GM13976 (cell line): ENCODE measurements at places on chromosomes 3 and 15.
A peak's percentile ranks its signal among the peaks of the same experiment; 100 is the strongest.

DNA sequence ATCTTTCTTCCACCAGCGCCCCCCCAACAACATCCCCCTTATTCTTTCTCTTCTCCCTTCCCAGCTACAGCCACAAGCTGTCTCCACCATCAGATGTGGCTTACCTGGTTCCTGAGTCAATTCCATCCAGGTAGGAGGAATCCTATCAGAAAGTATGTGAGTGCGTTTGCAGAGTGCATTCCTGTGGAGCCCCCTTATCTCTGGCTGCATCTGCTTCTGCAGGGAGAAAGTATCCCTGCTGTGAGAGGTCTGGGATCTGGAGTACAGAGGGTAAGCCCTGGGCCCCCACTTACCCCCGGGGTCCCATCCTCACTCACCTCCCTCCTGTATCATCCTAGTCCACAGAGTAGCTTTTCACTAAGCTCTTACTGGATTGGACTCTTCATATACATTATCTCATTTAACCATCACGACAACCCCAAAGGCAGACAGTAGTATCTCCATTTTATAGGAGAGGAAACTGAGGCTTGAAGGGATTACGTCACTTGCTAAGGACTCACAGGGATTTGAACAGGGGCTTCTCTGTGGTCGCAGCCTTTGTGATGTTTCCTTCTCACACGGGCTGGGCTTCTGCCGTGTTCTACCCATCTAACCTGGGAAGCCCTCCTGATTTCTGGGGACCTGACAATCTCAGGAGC, 22.2 kb upstream of the MAGEF1 start:
- DNase-seq = no peak

DNA sequence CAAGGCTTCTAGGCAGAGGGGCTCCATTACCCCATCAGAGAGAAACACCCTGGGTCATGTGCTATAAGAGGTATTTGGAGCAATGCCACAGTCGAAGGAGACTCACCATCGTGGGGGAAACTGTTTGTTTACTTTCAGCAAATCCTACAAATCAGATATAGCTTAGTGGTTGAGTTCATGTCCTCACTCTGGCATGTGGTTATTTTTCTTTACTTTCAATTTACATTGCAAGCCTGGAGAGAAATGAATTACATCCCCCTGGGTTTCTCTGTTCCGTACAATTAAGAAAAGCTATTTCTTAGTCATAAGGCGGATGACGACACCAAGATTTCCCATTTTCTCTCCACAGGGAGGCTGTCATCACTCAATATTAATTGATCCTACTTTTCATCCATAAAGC, 36.9 kb downstream of the RFTN1 start:
- no peak for DNase-seq

DNA sequence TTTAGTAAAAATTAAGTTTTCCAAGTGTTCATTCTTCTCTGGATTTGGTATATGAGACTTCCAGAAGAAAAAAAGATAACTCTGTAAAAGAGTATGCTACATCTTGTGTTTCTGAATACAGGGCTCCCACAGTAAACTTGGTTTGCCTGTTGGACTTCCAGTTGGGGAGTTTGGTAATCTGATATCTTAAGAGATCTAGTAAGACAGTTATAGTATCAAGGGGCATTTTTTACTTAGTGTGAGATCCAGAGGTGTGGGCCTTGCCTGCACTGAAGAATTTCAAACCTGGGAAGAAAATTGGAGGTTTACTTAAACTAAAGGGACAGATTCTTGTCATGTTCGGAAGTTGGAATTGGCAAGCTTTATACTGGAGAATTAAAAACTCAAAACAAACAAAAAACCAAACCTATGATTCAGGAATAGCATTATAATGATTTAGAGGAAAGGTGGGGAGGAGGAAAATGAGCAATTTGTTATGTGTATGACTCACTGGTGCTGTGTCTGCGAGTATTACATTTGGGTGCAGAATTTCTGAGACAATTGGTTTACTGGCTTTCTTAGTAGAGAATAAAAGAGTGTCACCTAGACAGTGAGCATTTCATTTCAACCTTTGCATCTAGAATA, 58.9 kb upstream of the ULK4 start:
- no peak for DNase-seq

GRCh38 chr3:56796202-56796601, 5.5 kb downstream of the ARHGEF3 start:
- no peak for DNase-seq

DNA sequence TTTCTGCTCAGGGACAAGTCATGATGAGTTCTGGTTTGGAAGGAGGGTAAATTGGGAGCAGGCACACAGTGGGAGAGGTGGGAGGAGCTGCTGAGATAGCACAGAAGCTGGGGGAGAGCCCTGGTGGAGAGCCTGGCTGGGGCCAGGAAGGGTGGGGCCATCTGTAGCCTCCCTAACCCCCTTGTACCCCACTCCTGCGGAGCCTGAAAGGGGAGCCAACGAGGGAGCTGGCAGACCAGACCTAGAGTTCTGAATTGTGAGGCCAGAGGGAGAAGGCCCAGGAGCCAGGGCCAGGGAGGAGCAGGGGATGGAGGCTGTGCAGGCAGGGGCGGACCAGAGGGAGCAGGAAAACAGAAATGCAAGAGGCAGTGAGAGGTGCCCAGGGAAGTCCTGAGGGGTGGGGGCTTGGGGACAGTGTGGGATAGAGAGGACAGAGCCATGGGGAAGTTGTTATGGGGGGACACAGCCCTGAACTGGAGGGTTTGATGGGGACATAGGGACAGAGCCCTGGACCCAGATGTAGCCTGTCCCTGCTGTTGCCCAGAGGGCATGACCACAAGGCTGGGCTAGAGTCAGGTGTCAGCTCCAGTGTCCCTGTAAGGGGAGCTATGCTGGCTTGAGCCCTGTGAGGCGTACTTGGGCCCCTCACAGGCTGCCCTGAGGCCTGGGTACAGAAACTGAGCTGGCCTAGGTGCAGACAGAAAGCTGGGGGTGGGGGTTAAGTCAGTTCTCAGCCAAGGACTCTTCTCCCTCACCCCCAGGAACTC, 1.2 kb downstream of the TMIE start:
- no peak for DNase-seq

GRCh38 chr15:25887870-25888269, 24.7 kb upstream of the ATP10A start:
- DNase-seq = no peak

GRCh38 chr3:111723293-111724215, 128.4 kb upstream of the ZBED2 start:
- no peak for DNase-seq

DNA sequence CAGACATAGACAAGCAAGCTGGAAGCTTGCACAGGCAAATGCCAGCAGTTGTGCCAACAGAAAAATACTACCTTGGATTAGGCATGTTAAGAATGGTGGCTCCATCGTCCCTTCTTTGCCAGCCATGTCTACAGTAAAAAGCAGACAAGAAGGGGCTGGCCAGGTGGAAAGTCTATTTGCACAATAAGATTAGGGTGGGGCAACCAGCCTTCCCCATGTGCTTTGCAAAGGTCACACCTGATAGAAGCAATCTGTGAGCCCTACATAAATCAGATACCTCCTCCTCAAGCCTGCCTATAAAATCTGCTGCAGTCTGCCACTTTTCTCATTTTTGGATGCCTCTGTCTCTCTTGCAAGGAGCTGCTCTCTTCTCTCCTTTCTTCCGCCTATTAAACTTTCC, 555.9 kb downstream of the RSL24D1 start:
- no peak for DNase-seq

GRCh38 chr3:172622916-172623700, 87.8 kb downstream of the NCEH1 start:
- DNase-seq = peak; percentile 50

DNA sequence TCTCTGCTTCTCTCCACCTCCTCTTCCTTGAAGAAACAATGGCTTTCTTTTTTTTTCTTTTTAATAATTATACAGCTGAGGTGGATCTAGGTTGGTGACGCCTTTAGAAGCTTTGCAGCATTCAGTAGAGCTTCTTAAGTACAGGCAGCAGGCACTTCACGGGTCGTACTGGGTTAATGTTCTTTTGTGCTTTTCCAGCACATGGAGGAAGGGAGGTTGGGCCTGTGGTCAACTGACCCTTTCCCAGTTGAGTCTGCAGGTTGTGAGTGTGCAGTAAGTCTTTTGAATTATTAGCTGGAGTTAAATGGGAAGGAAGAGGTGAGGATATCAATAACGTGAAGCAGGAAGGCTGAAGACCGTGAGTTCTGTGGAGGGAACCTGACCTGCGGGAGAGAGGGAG, 7.0 kb downstream of the TRAK1 start:
- DNase-seq = no peak

GRCh38 chr3:129985113-129985512, 10.6 kb downstream of the TRH start:
- DNase-seq = no peak

- DNase-seq = no peak
These were observed 117.2 kb downstream of the THRB start for GRCh38 chr3:24377218-24377993.

- DNase-seq = no peak
These were observed 26.2 kb upstream of the IL16 start for GRCh38 chr15:81170511-81170910.

- no peak for DNase-seq
These were observed 283.8 kb downstream of the BBX start for GRCh38 chr3:107806536-107806935.

GRCh38 chr15:66840615-66841390, 138.8 kb downstream of the SMAD6 start:
- DNase-seq = no peak

GRCh38 chr3:194208709-194209108, 72.8 kb downstream of the HES1 start:
- DNase-seq = no peak

- DNase-seq = no peak
These were observed 74.4 kb downstream of the KY start for GRCh38 chr3:134576426-134576825.

- no peak for DNase-seq
These were observed at the start of gene HESX1 for GRCh38 chr3:57199895-57200297. TSS of gene HESX1 (minus strand) at chr3:57199978. CDS start at chr3:57199918, 60 bp downstream.

DNA sequence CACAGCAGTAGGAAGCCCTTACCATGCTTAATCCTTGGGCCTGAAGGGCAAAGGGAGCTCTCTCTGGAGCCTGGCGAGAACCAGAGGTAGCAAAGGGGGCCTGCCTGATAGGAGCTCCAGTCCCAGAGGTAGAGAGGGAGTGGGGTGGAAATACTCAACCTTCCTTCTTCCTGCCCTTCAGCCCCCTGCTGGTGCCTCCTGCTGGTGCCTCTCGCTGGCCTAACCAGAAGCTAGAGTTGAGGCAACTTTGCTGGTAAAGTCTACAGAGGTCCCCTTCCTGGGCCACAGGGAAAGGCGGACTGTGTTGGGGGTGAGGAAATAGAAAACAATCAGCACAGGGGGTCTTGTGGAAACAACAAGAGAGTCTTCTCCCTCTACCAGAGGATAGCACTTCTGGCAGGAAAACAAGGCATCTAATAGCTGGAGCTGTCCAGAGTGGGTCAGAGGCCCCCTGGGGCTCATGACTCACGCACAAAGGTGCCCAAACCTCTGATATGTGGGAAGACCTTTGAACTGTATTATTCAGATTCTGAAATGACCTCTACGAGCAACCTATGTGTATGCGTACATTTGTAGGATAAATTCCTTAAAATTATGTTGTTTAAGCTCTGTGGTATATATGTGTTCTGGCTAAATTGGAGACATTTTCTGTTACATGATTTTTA, 133.9 kb downstream of the LRRC28 start:
- DNase-seq = no peak

- no peak for DNase-seq
These were observed 623.0 kb downstream of the NTRK3 start for GRCh38 chr15:87633525-87633924.

DNA sequence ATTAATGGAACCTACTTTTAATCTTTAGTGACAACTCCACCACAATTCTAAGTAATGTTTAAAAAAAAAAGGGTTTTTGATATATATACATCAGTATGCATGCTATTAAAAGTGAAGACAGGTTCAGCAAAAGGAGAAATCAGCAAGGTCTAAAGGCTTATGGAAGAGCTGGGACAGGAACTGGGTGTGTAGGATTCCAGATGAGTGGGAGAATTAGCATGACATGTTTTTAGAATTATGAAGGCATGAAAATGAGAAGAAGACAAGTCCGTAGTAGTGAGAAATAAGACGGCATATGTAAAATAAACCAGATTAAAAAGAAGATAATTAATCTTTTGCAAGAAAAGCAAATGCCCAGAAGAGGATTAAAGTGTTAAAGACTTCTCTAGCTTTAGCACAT, 52.0 kb downstream of the CBLB start:
- no peak for DNase-seq

GRCh38 chr3:140236836-140237501, 302.0 kb downstream of the CLSTN2 start:
- no peak for DNase-seq

- DNase-seq = peak; percentile 45
These were observed 47.4 kb upstream of the CRTC3 start for GRCh38 chr15:90482124-90483011.

- no peak for DNase-seq
These were observed 15.0 kb upstream of the GNAI2 start for GRCh38 chr3:50221051-50221410.

- no peak for DNase-seq
These were observed 5.4 kb upstream of the ABHD17C start for GRCh38 chr15:80689716-80690115.

GRCh38 chr3:45198264-45199260, 27.5 kb downstream of the TMEM158 start:
- DNase-seq = no peak

DNA sequence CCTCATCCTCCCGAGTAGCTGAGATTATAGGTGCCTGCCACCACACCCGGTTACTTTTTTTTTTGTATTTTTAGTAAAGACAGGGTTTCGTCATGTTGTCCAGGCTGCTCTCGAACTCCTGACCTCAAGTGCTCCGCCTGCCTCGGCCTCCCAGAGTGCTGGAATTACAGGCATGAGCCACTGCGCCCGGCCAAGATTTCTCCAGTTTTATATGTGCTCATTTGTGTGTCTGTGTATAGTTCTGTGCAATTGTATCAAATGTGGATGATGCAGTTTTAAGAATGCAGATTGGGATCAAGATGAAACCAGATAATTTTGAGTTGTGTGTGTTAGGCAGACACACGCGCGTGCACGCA, 68.3 kb downstream of the SLCO3A1 start:
- DNase-seq = no peak

DNA sequence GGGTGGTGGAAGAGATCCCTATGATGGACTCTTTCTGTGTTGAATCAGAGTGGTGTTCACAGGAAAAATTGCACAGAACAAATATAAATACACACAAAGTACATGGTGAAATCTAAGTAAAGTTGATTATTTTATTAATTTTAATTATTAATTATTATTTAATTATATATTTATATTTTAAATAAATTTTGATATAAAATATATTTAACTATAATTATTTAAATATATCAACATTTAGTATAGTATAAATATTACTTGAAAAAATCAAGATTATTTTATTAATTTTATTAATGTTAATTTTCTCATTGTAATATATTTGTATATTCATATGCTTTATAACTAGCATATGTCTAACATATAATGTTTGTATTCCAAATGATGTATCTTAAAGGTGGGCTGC, 11.3 kb upstream of the ATP10A start:
- no peak for DNase-seq
